ENCODE measurements at places on chromosomes 6 and 20.

- DNase-seq = no peak
Measured at GRCh38 chr6:170442596-170442995, 110.5 kb downstream of the PSMB1 start.

DNA sequence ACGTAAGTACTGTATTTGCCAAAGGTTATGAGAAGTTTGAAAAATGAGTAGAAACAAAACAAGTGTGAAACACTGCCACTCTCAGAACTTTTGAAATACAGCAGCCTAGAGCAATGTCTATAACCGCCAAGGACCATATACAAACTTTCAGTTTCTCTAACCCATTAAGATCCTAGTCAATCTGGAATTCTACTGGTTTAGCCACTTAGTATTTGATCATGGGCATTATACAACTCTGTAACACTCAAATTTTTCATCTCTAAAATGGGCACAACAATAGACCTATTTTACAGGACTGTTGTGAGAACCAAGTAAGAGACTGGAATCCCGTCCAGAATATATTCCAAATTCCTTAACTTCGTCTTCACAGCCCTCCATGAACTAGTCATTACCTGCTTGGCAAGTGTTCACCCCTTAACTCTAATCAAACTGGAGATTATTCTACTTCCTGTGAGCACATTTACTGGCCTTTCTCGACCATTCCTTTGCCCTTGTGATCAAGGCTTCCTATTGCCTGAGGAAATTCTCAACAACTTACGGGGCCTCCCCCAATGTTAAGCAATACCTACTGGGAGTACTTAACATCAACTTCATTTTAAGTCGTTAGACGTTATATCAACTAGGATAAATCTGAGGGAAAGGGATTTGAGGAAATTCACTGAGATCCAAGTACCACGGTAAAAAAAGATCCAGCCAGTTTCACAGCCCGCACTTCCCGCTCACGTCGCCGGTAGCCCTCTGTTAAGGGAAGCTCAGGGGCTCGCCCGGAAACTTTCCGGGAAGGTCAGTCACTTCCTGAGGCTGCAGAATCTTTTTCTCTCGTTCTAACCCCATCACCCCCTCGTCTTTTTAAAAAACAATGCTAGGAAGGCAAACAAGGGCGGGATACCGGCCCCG is 1.1 kb downstream of the EIF2S2 start:
- no peak for DNase-seq

GRCh38 chr6:158764183-158764849 is 54.9 kb downstream of the EZR start:
- DNase-seq = no peak

DNA sequence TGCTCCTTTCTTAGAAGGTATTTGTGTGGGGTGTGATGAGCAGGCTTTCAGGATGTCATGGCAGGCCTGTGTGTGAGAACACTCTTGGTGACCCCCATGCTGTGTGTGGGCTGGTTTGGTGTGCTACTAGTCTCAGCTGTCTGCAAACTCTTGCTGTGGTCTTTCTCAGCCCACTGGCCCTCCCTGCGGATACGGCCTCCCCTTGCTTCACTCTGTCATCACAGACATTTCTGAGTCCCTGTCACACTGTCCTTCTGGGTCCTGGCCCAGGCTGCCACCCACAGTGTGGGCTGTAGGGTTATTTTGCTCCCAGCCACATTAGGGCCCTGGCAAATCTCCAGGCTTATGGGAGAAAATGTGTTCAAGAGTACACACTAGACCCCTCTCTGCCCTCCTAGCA is 39.0 kb upstream of the ARMC2 start:
- no peak for DNase-seq

DNA sequence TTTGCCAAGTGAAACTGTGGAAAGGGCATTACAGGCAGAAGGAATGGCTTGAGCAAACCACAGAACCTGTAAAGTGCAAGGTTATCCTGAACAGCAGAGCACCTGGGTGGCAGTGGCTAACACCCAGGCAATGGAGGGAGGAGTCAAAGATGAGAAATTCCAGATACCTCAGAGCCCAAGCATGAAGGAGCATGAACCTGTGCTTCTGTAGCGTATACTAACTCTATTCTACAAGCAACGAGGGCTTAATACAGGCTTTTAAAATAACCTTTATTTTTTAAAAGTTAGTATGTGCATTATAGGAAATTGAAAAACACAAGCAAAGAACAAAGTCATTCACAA is 77.0 kb downstream of the CNBD2 start:
- DNase-seq = no peak

- DNase-seq = no peak
Measured at GRCh38 chr6:46963039-46963438, 41.3 kb upstream of the ADGRF5 start.

DNA sequence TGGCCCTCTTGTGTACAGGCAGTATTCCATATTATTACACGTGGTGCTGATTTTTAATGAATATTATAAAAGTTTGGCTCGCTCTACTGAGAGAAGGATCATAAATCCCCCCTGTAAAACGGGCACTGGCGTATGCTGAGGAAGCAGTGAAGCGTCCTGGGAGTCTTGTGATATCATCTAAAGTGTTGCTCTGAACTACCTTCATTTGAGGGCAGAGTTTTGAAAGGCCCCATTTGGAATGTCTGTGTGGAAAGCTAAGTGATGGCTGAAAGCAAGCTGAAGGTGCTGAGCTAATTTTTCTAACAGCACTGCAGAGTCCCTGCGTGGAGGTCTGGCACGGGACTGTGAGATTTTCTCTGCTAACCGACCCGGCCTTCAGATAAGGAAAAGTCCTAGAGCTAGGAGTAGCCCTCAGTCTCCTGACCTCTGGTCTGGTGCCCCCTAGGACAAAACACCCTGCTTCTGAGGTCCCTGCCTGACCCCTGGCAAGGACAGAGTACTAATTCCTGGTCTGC is 1.3 kb upstream of the BACH2 start:
- DNase-seq = no peak

- no peak for DNase-seq
Measured at GRCh38 chr6:31453259-31453658, 44.7 kb upstream of the MICB start.

- DNase-seq = no peak
Measured at GRCh38 chr20:59491884-59492283, 112.5 kb upstream of the PHACTR3 start.

DNA sequence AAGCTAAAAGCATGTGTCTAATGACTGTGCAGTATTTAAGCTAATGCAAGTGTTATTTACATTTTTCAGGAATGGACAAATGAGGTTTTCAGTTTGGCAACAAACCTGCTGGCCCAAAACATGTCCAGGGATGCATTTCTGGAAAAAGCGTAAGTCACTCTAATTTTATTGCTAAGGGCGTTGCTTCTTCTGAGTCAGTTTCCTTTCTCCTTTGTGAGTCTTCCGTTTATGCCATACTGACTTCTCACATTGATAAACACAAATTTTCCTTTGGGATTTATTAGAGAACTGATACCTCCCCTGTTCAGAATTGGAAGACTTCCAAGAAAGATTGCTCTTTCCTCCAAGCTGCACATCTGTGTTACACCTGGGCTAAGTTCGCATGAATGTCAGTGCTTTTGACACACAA is 422.9 kb upstream of the PLCB4 start:
- no peak for DNase-seq

- no peak for DNase-seq
Measured at GRCh38 chr6:42562788-42563405, 932 bp upstream of the UBR2 start.

GRCh38 chr6:88867841-88868731 is 95.3 kb downstream of the RNGTT start:
- no peak for DNase-seq

DNA sequence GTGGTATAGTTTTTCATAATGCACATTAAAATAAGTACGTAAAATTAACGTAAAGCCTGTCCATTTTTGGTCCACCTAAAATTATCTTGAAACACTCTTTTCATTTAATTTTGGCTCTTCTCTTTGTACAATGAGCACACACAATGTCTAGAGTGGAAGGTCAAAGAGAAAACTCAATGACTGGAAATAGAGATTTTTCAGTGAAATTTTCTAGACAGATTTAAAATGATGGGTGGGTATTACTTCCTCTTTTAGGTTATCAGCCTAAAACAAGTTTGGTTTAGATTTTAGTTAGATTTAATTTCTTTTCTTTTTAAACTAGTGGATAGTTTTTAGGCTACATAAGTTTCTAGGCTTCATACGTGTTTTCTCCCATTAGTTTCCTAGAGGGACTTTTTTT is 24.9 kb downstream of the DSE start:
- no peak for DNase-seq

DNA sequence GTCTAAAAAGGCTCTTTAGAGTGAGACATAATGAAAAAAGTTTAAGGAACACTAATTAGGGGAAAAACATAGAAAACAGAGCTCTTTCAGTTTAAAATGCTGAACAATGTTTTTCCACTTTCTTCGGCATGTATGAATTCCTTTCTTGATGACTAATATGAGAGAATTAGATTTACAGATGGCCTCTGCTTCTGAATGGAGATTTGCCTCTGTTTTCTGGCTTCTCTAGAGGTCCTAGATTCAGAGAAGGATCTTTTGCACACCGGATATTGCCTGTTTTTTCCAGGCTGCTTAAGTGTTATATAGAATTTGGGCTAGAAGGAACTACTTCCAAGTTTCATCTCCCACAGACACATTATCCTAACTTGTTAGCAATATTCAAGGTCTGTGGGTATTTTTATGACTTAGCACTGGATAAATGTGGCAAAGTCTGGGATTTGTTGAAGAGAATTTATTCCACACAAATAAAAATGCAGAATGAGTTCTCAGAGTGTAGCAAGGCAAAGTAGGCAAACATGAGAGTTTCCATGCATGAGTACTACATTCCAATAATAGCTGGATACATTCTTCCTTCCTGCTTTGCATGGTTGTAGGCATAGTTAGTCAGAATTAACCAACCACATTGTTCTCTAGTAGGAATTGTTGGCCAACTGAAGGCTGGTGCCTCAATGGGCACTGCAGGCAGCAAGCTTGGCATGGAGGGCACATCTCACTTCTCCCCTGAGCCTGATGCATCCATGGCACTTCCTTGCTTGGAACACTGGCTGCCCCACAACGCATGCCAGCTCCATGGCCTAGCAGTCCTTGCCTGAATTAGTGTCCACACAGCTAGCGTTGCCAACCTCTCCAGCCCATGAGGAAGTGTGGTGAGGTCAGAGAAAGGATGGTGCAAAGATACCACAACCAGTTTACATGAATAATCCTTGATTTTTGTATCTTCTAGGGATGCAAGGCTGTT is 224.2 kb downstream of the CLIC5 start:
- DNase-seq = no peak

DNA sequence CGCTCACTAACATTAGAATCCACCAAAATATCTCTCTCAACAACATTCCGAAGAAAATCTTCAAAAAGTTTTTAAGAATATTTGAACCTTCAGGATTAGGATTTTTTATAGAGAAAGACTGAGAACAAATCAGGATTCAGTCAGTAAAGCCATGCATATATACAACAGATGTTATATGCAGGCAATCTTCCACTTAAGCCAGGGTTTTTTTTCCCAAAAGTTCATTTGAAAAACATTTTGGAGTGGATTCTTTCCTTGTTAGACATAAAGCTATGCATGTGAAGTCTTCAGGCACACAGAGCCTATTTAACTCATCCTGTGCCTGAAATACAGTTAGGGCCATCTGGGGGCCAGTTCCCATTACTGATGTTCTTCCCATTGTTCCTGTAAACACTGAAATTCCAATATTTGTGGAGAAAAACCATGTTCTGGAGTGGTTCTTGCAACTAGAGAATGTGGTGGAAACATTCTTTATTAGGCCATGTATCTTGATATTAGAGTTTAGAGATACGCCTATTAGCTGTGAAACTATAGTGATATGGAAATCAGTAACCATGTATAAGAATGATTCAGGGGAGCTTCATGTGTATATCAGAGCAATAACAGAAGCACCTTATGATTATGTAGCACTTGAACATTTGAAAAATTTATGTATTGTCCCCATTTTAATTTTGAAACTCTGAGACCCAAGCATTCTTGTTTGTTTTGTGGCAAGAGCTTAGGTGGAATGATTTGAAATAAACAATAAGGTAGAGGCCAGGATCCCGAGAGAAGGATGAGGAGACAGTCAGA is 61.7 kb downstream of the PLEKHG1 start:
- DNase-seq = no peak

GRCh38 chr20:15638816-15639215 is 934.4 kb downstream of the KIF16B start:
- no peak for DNase-seq

DNA sequence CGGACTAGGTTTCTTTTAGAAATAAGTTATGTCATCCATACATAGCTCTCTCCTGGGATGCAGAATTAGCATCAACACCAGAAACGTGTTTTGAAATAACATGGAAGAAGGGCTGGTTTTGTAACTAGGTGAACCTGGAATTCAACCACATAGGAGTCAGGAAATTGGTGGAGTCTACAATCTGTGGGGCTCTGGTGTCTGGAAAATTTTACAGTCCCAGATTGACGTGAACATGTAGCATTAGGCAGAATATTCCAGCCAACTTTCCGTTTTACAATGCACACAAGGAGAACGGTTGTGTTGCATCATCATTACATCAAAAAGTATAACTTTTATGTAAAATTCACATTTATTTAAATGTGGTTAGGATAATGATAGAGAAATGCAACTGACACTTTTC is 1.9 kb downstream of the KCNQ5 start:
- no peak for DNase-seq

GRCh38 chr20:24787071-24787470 is 162.0 kb upstream of the CST7 start:
- no peak for DNase-seq

GRCh38 chr6:7101290-7101689 is 6.5 kb upstream of the RREB1 start:
- no peak for DNase-seq

DNA sequence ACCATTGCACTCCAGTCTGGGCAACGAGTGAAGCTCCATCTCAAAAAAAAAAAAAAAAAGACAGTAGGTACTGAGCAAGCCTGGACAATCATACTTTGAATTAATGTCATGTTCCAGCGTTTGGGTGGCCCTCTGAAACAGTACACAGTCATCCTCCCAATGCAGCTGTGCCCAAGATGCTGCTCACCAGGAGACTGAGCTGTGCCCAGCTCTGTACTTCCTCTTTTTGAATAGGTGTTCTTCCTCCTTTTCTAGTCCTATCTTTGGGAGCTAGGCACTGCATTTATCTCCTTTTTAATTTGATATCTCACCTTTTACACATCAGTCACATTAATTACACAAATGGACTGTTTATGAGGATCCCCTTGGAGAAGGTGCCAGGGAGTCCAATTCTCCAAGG is 101.5 kb downstream of the RPP40 start:
- no peak for DNase-seq

- no peak for DNase-seq
Measured at GRCh38 chr6:155645325-155645724, 189.7 kb upstream of the NOX3 start.

Measured in stimulated activated CD8-positive, alpha-beta memory T cell treated with anti-CD3 and anti-CD28 coated beads, Interleukin-4, amount 100 ng/mL, for 4 hours (primary cell).